ENCODE measurements at places on chromosomes 1 and 21.

GRCh38 chr1:243269461-243269801 lies 13.6 kb downstream of the SDCCAG8 start:
- no peak for DNase-seq

- no peak for DNase-seq
Observed at GRCh38 chr1:221913351-221913892, 171.5 kb upstream of the DUSP10 start.

- DNase-seq, result no peak
Observed at GRCh38 chr21:46503922-46504550, 45.3 kb downstream of the DIP2A start.

DNA sequence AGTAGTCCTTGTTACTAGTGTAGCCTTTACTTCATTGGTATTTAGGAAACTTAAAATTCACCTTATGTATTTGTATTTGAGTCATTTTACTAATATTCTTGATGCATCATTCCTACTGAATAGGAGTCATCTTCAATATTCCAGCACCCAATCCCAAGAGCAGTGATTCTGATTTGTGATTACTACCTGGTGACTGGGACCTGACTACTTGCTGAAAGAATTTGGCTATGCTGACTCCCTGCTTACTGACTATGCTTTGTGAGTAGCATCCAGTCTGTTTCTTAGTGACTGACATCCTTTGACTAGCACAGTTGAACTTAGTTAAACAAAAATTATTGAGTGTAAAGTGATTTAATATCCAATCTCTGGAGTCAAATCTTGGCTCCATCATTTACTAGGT lies 129.9 kb upstream of the NEGR1 start:
- DNase-seq, result no peak

DNA sequence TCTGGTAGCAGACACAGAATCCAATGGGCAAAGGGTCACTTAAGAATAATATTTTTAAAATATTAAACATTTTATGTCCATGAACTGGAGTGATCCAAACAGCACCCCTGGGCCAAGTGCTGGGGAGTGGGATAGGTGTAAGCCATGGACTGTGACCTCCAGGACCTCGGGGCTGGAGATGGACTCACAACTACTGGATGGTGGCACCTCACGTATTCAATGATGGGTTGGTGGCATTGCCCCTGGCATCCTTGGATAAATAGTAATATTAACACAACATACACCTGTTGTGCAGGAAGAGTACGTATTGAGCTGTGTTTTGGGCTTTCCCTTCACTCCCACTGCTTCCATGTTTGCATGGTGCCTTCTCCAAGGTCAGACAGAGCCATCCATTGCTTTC lies 39.3 kb upstream of the TENT5C start:
- no peak for DNase-seq

DNA sequence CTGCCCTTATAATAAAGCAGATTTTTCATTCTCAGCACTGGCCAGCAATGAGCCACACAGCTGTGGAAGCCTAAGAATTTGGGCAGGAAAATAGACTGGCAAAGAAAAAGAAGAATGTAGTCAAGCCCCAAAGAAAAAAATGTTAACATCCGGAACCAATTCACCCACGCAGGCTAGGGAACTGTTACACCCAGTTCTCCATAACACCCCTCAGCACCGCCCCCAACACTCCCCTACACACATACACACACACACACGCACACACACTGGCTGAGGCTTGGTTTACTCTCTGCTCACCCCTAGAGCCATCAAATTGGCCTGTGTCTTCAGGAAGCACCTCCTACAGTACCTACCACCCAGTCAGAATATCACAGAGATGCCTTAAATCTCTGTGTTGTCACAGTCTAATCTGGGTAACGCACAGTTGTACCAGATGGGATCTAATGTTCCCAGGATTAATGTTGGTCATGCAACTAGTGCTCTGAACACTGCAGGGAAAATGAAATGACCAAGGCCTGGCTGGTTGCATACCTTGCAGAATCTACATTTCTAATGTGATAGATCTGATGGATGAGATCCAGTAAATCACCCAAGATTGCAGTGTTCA lies 14.5 kb downstream of the TBX15 start:
- no peak for DNase-seq

GRCh38 chr1:205706601-205707502 lies 26.5 kb upstream of the SLC45A3 start:
- DNase-seq, result no peak

DNA sequence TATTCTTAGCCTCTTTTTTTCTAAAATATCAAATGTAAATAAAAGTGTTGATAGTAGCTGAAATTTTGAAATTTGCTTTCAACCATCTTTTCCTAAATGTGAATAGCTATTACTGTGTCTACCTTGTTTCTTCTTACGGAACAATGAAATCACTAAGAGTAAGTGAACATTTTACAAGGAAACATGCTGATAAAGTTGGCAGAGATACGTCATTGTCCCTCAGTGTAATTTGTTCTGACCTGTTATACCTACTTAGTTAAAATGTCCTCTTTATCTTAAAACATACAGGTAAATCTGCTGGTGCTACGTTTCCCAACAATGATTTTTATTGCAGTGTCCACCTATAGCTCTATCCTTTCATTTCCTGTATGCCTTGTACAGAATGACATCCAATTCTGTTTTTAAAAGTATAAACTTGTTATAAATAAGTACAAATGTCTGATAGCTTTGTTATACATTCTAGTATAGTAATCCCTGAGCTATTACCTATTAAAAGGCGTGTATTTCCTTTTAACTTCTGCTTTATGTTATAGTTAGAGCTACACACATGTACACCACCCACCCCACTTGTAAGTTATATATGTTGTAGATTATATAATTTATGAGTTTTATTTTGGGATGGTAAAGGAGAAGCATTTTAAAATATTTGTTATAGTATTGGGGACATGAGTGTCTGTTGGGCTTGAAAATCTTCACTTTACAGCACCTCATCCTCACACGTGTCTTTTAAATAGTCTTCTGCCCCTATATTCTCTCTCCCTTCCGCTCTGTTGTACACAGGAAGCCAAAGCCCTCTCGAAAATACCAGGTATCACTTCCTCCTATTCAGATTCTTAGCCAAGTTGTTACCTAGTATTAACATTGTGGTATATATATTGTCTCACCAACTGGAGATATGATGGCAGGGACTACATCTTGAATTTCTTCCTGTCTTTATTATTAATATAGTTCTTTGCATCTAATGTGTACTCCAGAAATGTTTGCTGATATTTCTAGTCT lies 25.2 kb downstream of the LAMC1 start:
- DNase-seq, result no peak

DNA sequence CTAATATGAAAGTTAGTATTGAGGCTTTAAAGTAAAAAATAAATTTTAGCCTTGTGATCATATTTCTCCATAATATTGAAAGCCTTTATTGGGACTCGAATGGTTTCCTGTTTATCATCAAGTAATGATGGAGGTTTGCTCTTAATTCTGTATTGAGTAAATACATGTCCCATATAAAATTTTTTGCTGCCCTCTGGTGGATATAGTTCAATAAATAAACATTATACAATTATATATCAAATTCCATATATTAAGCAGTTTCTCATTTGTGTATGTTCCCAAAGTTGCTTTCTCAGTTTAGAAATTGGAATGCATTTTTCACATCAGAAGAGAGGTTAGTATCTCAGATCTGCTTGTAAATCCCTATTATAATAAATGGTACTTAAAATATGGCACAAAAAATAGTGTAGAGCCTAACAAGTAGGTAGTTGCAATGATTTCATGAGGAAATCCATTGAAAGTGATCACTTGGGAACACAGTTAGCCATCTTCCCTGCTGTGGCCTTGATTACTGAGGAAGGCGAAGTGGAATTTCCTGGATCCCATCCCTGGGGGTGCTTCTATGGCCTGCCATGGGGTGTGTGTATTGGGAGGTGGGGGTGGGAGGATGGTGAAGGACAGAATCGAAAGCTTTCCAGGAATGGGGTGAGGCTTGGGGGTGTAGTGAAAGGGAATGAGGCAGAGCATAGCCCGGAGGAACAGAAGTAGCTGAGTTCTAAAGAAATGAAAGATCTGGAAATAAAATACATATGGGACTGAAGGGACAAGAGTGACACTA lies 84.1 kb upstream of the C21orf91 start:
- no peak for DNase-seq

DNA sequence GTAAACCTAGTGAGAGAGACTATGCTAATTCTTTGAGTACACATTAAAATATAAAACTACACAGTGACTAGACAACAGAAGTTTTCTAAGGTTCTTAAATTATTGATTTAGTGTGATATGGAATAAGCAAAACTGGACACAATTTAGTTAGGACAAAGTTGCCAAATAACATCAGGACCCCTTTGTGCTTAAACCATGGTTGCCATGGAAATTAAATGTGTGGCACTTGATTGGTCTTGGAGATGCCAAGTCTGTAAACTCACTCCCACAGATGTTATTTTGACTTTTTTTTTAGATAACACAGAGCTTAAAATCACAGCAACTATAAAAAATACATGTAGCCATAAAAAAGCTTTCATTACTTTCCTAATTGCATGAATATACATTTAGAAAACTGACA lies 234.6 kb downstream of the BRINP3 start:
- no peak for DNase-seq

- no peak for DNase-seq
Observed at GRCh38 chr1:166127003-166127402, 39.8 kb downstream of the FAM78B start.
